Naive B cell (primary cell): ENCODE measurements at places on chromosomes 11 and 22. TPM values are rescaled to one million over a fixed set of nuclear protein-coding genes. Genes with fewer than 3 reads are reported as not detected.

The ZNF215 gene
- not detected for polyA plus RNA-seq

The PRDM11 gene
- 3.6 TPM for polyA plus RNA-seq

The SPI1 gene
- 44.1 TPM for polyA plus RNA-seq

The FGF4 gene
- polyA plus RNA-seq, result not detected

The LMO1 gene
- not detected for polyA plus RNA-seq

The FIBIN gene
- polyA plus RNA-seq, result not detected

The GLB1L3 gene
- polyA plus RNA-seq, result not detected

The SLC5A1 gene
- not detected for polyA plus RNA-seq

The MYH9 gene
- 65.7 TPM for polyA plus RNA-seq

The APLNR gene
- polyA plus RNA-seq, result not detected
